ENCODE measurements at places on chromosomes 5 and 9. TPM values are rescaled to one million over a fixed set of nuclear protein-coding genes. Genes with fewer than 3 reads are reported as not detected.

GRCh38 chr5:54470128-54470527, 14.6 kb downstream of the HSPB3 start:
- no peak for DNase-seq

GRCh38 chr9:131319486-131319885, 30.0 kb downstream of the PLPP7 start:
- peak; percentile 79 for DNase-seq

DNA sequence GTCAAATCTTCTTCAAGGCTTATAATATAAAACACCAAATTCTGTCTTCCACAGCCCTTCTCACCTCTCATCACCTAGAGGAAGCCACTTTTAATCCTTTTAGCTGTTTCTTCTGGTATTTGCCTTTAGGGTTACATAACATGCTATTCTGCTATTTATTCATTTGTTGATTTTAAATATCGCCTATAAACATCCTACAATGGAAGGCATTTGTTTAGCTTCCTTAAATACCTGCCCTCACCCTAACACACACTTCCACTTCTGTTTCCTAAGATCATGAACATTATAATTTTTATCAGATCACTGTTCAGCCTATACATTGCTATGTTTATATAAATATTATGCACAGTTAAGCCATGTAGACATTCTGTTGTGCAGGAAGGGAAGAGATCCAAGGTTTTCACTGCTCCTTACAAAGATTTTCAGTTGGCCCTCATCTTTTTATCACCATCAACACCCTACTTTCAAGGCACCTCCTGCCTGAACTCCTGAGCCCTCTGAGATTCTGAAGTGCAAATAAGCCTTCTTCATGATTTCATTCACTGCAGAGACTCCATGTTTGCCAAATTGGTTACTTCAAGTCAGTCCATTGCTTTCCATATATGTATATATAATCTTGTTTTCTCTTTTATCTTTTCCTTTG, 356.9 kb upstream of the ACTBL2 start:
- DNase-seq = no peak

DNA sequence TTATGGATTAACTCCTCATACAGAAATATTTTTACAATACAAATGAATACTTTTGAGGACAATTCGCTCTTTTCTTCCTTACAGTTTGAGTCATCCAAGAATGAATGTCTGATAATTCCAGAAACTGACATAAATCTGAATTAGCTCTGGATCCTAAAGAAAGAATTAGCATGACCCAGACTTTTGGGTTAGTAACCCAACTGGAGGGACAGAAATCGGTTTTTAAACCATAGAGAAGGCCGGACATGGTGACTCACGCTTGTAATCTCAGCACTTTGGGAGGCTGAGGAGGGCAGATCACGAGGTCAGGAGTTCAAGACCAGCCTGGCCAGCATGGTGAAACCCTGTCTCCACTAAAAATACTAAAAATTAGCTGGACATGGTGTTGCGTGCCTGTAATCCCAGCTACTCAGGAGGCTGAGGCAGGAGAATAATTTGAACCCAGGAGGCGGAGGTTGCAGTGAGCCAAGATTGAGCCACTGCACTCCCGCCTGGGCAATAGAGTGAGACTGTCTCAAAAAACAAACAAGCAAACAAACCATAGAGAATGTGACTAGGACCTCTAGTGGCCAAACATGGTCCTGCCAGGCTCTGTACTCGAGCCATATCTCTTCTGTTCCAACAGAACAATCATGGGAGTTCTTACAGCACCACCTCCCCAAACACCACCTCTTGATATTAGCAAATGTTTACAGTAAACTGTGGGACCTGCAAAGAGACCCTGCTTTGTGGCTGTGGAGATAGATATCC, 44.8 kb downstream of the LURAP1L start:
- no peak for DNase-seq

The PCDHGA4 gene
- total RNA-seq = 9.3 TPM

The DENND1A gene
- total RNA-seq = 12.6 TPM

GRCh38 chr9:109063760-109064159, 50.5 kb upstream of the CTNNAL1 start:
- DNase-seq = no peak

GRCh38 chr5:589588-589987, 22.6 kb upstream of the CEP72 start:
- no peak for DNase-seq

GRCh38 chr9:38181866-38182265, 112.8 kb upstream of the SHB start:
- DNase-seq = no peak

- DNase-seq = no peak
Measured at GRCh38 chr9:69317894-69318293, 7.1 kb upstream of the ENTREP1 start.

- DNase-seq = no peak
Measured at GRCh38 chr9:97571664-97572063, 61.5 kb downstream of the TSTD2 start.

- peak; percentile 52 for DNase-seq
Measured at GRCh38 chr5:142748568-142749249, 21.5 kb upstream of the ARHGAP26 start.

GRCh38 chr9:126436545-126437267, 110.1 kb downstream of the MVB12B start:
- DNase-seq = no peak

- no peak for DNase-seq
Measured at GRCh38 chr5:169798438-169798837, 161.4 kb downstream of the DOCK2 start.

The PPP2R2B gene
- 0.19 TPM for total RNA-seq

The FREM1 gene
- total RNA-seq = 2.0 TPM

- DNase-seq = peak; percentile 91
Measured at GRCh38 chr5:54738118-54738972, 220.8 kb downstream of the SNX18 start.

- no peak for DNase-seq
Measured at GRCh38 chr9:101427358-101427757, 8.2 kb downstream of the ALDOB start.

DNA sequence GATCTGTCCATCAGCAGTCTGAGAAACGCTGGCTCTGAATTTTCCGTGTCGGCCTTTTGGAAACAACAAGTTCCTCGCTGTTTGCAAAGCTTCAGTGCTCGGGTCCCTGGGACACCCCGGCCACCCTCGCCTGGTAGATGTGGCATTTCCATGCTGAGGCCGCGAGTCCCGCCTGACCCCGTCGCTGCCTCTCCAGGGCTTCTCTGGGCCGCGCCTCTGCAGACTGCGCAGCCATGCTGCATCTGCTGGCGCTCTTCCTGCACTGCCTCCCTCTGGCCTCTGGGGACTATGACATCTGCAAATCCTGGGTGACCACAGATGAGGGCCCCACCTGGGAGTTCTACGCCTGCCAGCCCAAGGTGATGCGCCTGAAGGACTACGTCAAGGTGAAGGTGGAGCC, 4.7 kb downstream of the NTNG2 start:
- no peak for DNase-seq

The IFNK gene
- not detected for total RNA-seq

DNA sequence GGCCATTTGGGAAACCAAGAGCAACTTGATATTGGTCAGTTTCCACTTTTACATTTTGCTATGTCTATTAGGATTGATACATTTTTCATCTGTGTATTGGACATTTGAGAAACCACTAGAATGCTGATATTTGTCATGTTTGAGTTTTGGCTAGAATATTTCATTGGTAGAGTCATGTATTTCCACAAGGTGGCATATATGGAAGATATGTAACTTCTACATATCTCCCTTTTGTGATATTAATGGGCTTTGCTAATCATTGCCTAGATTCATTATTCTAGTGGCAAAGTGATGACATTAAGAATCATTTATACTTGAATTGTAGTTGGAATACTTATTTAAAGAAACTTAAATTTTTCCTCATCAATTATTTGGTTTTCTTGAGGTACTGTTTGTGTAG, 692.9 kb upstream of the EDIL3 start:
- DNase-seq = no peak

DNA sequence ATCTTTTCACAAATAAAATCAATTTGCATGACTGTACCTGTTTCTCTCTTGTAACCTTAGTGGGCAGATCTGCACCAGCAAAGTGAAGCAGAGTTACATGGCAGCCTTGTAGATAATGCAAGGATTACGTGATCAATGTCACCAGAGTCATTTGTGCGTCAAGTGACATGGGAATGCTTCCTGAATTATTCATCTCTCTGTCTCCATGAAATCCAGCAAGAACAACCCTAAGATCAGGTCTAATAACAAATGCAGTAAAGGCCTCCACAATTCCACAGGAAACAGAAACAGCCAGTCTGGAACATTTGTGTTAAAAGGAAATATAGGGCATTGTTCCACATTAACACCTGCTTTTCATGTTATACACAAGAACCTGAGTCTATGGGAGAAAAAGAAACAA, 7.8 kb downstream of the GZMA start:
- DNase-seq = no peak

- DNase-seq = no peak
Measured at GRCh38 chr5:124182133-124182532, 564.3 kb downstream of the ZNF608 start.

GRCh38 chr5:133741818-133742355, 129.5 kb upstream of the FSTL4 start:
- DNase-seq = no peak

GRCh38 chr9:22169727-22170503, 160.8 kb upstream of the CDKN2B start:
- no peak for DNase-seq

- no peak for DNase-seq
Measured at GRCh38 chr5:131536850-131537448, 98.1 kb downstream of the RAPGEF6 start.

- DNase-seq = no peak
Measured at GRCh38 chr9:132547052-132547431, 35.4 kb upstream of the BARHL1 start.

Data from Right ventricle myocardium superior (tissue), 1 donor.